B cell (primary cell): ENCODE measurements at places on chromosomes 3 and 15. TPM values are rescaled to one million over a fixed set of nuclear protein-coding genes. Genes with fewer than 3 reads are reported as not detected.

- DNase-seq: no peak
Measured at GRCh38 chr3:72317491-72317890, 530.8 kb downstream of the SHQ1 start.

- DNase-seq: peak; percentile 44
Measured at GRCh38 chr3:71008350-71008935, 575.1 kb downstream of the FOXP1 start.

GALNT15 gene
- 0.10 TPM in 1 of 2 replicates, not detected in the other for total RNA-seq

- no peak for DNase-seq
Measured at GRCh38 chr15:69636169-69636915, 183.7 kb downstream of the RPLP1 start.

SLC28A2 gene
- total RNA-seq: not detected in 2 replicates

- no peak for DNase-seq
Measured at GRCh38 chr15:77030928-77031375, 36.0 kb downstream of the PSTPIP1 start.

DNA sequence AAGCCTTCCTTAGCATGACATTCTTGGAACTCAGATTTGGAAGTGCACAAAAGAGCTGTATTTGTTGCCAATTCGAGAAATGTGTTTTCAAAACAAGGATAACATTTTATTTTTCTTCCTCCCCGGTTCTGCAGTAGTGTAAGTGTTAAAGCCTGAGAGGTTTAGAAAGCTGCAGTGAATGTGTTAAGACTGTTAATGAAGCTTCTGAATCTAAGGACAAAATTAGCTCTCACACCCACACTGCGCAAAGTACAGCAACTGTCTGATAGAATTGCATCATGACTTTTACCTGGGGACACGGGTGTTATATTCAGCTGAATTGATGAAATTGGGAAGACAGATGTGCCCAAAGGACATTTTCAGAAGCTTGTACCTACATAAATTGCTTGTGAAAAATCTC lies 344.4 kb downstream of the CADM2 start:
- no peak for DNase-seq

ZPLD1 gene
- total RNA-seq: not detected in 2 replicates

TUSC7 gene
- not detected in 2 replicates for total RNA-seq

GRCh38 chr3:38581774-38582173 lies 67.7 kb downstream of the SCN5A start:
- DNase-seq: no peak

DNA sequence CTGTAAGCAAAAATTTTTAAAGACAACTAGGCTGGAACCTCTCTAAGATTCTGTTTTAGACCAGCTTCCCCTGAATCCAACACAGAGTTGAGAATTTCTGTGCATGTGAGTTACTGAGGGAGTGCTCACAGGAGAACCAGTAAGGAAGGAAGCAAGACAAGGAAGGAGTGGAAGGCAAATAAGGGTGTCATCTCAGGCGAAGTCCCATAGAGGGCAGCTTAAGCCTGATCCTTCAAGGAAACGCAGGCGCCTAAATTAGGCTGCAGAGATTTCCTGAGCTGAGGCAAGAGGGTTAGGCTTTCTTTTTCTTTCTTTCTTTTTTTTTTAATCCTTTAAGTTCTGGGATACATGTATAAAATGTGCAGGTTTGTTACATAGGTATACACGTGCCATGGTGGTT lies 36.2 kb upstream of the COL6A6 start:
- DNase-seq: no peak

DNA sequence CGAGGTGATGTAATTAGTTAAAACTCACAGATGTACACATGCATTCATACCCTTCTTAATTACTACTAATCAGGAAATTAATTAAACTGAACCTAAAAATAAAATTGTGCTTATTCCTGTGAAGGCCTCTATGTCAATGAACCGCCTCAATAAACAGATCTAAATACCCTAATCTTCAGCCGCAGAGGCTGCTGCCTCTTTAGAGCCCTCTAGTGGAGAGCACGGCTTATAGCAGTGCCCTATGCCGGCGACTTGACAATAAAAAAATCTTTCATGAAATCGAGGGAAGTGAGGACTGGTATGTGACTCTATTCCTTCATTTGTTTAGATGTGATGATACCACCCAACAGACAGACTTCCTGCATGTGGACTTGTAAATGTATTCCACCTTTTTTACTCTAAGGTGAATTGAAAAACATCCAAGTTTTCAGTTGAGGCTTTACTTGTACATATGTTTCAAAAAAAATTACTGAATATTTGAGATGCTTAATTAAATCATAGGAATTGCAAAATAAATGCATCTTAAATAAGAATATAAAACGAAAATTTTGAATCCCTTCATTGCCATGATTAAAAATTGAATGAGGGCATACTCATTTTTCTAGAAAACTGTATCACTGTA lies 8.3 kb upstream of the EPHA3 start:
- peak; percentile 68 for DNase-seq

DNA sequence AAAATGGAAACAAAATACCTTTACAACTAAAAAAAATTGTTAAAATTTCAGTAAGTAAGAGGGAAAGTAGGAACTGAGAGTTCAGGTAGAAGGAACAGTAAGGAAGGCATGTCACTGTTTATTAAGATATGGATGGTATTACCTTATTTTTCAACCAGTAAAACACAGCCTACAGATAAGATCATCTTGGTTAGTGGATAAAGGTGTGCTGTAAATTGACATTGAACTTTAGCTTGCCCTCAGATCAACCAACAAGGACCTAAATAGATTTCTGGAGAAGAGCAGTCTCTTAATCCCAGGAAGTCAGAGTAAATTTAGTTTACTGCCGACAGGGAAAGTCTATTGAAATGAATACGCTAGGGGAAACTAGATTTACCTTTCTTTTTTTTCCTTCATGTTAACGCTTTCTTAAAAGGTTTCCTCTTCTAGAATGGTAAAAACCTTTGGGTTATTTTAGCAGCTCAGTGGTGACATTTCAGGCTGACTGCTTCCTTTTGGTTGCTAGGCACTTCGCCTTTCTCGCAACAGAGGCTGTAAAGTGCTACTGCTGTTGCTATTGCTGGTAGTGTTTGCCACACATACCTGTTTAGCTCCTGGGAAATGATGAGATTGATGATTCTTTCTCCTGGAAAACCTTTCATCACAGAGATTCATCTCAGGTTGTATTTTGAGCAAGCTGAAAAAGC lies 12.9 kb downstream of the DZIP3 start:
- DNase-seq: peak; percentile 55

PDZRN3 gene
- not detected in 2 replicates for total RNA-seq

TMC3 gene
- not detected in 2 replicates for total RNA-seq

DNA sequence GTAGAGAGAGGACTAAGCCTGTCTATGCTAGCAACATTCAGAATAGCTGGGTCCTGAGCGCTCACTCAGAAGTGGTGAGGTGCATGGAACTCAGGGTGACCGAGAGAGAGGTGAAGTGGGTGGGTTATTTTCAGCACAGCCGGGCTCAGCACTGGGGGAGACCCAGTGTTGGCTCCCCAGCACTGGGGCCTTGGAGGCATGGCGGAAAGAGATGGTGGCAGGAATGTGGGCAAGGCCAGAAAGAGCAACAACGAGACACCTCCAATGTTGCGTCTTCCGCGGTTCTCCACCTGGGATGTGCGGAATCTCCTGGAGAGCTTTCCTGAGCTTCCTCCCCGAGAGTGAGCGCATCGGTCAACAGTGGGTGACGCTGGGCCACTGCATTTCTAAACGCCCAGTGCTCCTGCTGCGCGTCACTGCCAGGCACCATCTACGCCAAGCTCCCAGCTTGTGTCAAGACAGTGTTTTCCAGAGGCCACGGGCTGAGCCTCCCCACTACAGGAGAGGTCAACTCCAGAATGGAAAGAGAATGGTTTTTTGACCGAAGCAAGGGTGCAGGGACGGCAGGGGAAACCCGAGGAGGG lies 148.4 kb downstream of the ADAMTS17 start:
- DNase-seq: no peak
